ENCODE measurements at places on chromosomes 1 and 21. TPM values are rescaled to one million over a fixed set of nuclear protein-coding genes. Genes with fewer than 3 reads are reported as not detected.

Gene AADACL4
- not detected for total RNA-seq

Gene CHODL
- under 0.01 TPM for total RNA-seq

Gene GPR52
- 4.6 TPM for total RNA-seq

Gene SEC16B
- 0.54 TPM for total RNA-seq

Gene CAMK1G
- total RNA-seq, result not detected

Gene CAPN9
- not detected for total RNA-seq

Gene KCNA3
- 37.2 TPM for total RNA-seq

Gene RXFP4
- not detected for total RNA-seq

Gene RHD
- under 0.01 TPM for total RNA-seq

Gene CTPS1
- total RNA-seq, result 13.5 TPM

Gene DNAI4
- 2.2 TPM for total RNA-seq

Gene NR1I3
- not detected for total RNA-seq

Gene TCP10L
- total RNA-seq, result 0.27 TPM

Gene HCRTR1
- total RNA-seq, result 0.27 TPM

Gene MPC2
- 24.0 TPM for total RNA-seq

Gene MOB3C
- total RNA-seq, result 17.5 TPM

Gene NTRK1
- 7.5 TPM for total RNA-seq

Gene CLDN19
- total RNA-seq, result under 0.01 TPM

Gene PRELP
- under 0.01 TPM for total RNA-seq

Gene AMY1C
- not detected for total RNA-seq

Gene MEX3A
- total RNA-seq, result 3.2 TPM

Gene PIK3R3
- 3.5 TPM for total RNA-seq

Gene ITPKB
- total RNA-seq, result 21.8 TPM

Gene CYYR1
- total RNA-seq, result 6.2 TPM
